ENCODE measurements at places on chromosomes 2 and 18. TPM values are rescaled to one million over a fixed set of nuclear protein-coding genes. Genes with fewer than 3 reads are reported as not detected.

GPAT2 gene
- 15.8 TPM for total RNA-seq

DNA sequence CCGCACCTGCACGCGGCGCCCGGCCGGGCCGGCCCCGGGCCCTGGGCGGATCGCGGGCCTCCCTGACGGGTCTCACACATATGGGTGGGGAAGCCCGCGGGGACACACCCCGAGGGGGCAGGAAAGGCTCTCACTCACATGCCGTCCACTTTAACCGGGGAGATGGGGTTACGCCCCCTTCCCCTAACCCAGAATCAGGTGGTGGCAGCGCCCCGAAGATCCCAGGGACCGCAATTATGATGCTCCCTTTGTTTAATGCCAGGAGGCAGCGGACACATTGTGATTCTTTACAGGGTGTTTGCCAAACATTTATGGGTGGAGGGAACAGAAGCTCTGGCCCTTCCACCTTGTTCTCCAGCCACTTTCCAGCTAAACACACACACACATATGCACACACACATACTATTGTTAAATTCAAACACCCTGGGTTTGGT lies 424 bp upstream of the ANKRD44 start:
- no peak for DNase-seq

DNA sequence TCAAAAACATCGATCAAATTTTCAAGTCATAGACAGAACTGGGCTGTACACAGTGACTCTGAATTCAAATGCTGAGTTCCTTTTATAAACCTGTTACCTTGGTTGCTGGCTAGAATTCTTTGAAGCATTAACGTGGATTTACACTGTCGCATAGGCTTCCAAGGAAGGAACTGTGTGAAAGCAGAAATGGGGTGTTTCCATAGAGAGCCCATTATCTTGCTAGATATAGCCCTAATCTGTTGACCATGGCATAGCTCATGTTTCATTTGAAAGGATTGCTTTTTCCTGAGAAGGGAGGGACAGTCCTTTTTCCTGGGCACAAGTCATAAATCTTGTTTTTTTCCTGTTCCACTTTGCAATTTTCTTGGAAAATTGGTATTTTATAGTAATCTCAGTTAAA lies 73.8 kb upstream of the NEUROD1 start:
- DNase-seq, result no peak

- DNase-seq, result no peak
Measured at GRCh38 chr2:159968279-159968900, 94.0 kb downstream of the PLA2R1 start.

TMEM163 gene
- total RNA-seq, result 0.38 TPM

UGT1A5 gene
- not detected for total RNA-seq

GRCh38 chr2:220101980-220102379 lies 474.6 kb downstream of the SLC4A3 start:
- DNase-seq, result no peak

- no peak for DNase-seq
Measured at GRCh38 chr2:64637000-64637635, 16.6 kb downstream of the SERTAD2 start.

SF3B6 gene
- 87.8 TPM for total RNA-seq

GRCh38 chr2:183093857-183094657 lies 15.5 kb downstream of the DUSP19 start:
- DNase-seq, result no peak

DNA sequence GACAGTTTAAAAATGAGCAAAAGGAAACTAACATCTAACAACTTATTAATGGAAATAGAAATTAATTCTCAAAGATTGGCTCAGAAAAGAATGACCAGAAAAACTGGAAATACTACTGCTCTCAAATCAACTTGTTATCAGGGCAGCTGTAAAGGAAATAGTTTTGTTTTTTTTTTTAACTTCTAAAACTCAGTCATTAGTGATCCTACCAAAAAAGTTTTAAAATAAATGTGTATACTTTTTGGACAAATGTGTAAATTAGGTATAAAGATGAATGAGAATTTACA lies 52.1 kb upstream of the PEX13 start:
- no peak for DNase-seq

DNA sequence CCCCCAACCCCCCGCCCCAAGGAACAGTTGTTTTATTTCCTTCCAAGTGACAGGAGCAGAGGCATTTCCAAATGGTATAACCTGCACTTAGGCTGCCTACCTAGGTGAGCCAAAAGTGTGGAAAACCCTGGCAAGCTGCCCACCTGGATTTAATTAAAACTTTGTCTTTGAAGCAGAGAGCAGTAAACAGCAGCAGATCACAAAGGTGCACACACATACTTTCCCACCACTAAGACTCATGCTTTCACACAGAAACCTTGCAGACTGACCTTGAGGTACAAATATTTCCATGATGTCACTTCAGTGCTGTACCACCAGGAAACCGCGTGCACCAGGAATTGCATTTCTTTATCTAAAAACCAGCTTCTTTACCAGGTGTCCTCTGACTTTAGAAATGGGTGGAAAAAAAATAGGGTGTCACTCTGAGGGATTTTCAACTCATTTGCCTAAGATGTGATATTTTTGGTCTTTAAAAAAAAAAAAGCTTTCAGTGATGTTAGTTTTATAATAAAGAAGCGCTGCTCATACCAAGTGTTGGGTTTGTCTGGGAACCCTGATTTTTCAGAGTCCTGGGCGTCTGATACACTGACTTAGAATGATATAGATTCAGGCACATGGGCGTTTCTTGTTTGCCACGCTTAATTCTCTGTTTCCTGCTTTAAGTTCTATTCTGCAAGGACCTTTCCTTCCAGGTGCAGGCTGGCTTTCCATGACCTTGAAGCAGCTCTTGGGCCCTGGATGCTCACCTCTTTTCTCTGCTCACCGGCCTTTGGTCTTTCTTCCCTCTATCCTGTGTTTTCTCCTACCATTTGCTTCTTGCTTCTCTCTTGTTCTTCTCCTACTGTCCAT lies 70.7 kb upstream of the BCL2L11 start:
- no peak for DNase-seq

ARHGAP28 gene
- total RNA-seq, result 8.7 TPM

DNA sequence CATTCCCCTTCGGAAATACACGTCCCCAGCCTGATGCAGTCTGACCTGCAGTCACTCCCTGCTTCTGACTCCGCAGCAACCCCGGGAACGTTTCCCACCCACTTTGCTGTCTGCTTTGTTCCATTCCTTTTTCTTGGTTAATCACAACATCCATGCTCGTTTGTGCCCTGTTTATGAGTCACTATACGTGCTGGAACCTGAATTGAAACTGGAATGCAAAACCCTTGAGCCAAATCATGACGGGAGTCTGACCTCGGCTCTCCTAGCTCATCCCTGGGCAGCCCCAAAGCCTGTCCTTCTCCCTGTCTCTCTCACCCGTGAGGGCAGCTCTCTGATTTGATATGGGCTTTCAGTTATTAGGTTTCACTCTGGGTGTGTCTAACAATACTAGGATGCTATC lies 57.1 kb upstream of the RNF152 start:
- no peak for DNase-seq

DNA sequence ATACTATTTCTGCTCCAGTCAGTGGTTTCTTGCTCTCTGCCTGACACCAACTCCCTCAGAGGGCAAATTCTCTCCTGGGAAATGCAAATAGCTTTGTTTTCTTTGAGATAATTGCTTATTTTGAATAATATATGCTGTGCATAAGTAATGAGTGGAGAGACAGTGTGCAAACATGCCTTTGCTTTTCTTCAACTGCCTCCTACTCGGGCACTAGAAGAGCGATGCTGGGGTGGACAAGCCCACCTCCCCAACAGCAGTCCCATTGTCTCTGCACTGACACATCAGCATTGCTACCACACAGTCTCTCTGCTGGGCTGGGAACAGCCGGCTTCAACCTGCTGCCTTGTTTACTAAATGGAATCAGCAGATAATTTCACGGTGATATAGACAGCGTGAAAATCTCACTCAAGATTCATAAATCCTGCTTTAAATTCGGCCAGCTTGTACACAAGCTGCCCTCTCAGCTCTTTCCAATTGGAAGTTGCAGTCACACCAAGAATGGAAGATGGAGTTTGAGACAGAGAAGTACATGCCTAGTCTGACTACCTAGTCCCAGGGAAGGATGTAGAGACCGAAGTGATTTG lies 694.5 kb downstream of the TDRD15 start:
- DNase-seq, result no peak

MAP3K19 gene
- not detected for total RNA-seq

ACTG2 gene
- 7.5 TPM for total RNA-seq

DNA sequence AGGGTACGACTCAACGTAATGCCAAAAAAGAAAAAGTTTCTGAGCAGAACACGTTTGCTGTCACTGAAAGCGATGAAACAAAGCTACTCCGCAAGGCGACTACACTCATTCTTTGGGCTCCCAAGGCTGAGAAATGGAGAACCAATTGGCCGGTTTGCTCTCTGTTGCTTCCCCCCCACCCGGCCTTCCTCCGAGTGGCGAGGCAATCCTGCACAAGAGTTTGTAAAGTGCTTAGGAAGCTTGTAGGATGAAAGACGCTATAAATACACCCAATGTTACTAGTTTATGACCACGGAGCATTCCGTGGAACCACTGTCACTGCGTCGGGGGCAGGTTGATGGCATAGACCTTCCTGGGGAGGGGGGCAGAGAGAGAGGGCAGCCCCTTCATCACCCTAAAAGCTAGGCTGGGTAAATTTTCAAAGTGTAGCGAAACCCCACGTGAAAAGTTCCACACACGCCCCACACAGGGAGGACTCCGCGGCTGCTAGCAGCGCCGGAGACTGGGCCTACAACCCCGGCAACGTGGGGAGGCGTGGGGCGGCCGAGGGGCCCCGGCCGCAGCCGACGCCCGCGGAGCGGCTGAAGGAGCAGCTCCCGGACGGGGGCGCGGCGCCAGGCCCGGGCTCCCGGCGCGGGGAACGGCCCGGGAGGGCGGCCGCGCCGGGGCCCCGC lies 915 bp downstream of the CUL3 start:
- DNase-seq, result no peak

DNA sequence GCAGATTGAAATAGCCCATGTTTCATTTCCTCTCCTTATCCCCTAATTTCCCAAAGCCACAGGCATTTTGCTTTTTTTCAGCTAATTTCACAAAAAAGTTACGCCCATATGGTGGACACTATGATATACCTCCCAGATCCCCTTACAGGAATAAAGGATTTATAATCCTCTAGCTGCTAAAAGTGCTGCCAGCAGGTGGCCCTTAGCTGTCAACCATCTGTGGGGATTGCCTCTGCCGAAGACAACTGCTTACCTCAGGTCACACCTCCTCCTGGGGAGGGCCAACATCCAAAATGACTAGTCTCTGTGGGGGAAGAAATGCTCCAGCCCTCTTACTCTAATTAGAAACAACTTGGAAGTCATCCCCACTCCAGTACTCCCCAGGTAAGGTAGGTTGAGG lies 61.0 kb upstream of the EPB41L3 start:
- no peak for DNase-seq

DNA sequence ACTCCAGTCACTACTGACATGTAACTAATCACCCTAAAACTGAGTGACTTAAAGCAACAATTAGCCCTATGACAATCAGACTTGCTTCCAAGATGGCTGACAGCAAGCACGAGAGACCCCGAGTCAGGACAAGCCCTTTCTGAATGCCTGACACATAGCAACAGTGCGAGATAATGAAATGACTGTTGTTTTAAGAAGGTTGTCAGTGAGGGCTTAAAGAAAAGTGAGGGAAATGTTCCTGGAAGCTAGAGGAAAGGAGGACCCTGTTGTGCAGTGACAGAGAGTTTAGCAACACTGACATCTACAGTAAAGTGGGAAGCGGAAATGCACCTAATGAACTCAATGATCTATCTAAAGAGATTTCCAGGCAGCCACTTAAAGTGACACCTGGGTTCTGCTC lies 163.1 kb downstream of the STK39 start:
- DNase-seq, result no peak

DNA sequence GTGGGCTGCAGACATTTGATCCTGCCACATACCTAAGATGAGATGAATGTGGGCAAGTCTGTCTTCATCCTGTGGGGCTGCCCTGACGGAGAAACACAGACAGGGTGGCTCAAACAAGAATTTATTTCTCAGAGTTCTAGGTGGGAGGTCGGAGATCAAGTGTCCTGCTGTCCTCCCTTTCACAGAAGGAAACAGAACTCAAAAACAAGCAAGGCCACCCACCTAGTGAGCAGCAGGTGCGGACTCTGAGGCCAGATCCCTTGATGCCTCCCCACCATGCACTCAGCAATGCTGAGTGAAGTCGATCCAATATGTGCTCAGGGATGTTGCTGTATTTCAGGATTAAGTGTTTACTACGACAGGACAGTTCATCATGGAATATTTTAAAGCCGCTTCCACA lies 63.0 kb upstream of the SNTG2 start:
- DNase-seq, result no peak

- DNase-seq, result no peak
Measured at GRCh38 chr2:214484239-214484638, 73.4 kb downstream of the VWC2L start.

- no peak for DNase-seq
Measured at GRCh38 chr2:170739048-170739447, 23.9 kb downstream of the SP5 start.

- DNase-seq, result peak; percentile 18
Measured at GRCh38 chr18:48833701-48834412, 116.9 kb downstream of the SMAD7 start.

GPR155 gene
- 8.0 TPM for total RNA-seq

GRCh38 chr2:637804-638203 lies 39.4 kb downstream of the TMEM18 start:
- DNase-seq, result no peak

GRCh38 chr2:142599504-142599903 lies 278.0 kb upstream of the KYNU start:
- DNase-seq, result no peak

DNA sequence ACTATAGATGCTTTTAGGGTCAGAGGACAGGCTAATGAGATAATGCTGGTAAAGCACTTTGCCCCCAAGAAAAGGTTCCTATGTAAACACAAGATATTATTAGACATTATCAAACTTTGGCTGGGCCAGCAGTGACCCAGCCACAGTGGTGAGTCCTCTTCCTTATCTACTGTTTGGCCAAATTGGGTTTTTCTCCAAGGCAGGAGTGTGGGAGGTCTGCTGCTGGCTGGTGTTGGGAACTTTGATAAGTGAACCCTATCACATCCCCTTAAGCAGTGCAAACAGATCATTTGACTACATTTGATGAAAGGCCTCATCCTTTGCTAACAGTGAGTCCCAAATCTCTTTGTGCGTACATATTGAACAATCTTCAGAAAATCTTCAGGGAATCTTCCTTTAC lies 16.2 kb downstream of the FZD7 start:
- DNase-seq, result no peak

- no peak for DNase-seq
Measured at GRCh38 chr2:151043484-151043883, 218.2 kb downstream of the RBM43 start.

FSIP2 gene
- 0.46 TPM for total RNA-seq

GRCh38 chr18:37440206-37440605 lies 125.4 kb downstream of the CELF4 start:
- no peak for DNase-seq

SLC4A5 gene
- 3.0 TPM for total RNA-seq

DNA sequence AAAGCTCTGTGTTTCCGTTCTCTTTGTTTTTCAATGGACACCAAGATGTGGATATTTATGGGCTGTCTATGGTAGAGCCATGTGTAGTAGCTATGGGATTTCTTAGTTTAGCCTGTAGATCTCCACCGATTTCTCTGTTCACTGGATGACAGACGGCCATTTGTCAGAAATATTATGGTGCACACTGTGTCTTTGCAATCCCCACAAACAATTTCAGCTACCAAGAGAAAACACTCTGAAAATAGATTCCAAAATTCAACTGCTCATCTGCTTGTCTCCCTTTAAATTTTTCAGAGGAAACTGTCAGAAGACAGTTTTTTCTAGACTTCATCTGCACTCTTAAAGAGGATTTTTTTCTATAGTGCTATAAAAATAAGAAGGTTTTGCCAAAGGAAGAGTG lies 166.8 kb downstream of the CD226 start:
- no peak for DNase-seq
